ENCODE measurements at places on chromosomes 5 and 9.
A peak's percentile ranks its signal among the peaks of the same experiment; 100 is the strongest.

DNA sequence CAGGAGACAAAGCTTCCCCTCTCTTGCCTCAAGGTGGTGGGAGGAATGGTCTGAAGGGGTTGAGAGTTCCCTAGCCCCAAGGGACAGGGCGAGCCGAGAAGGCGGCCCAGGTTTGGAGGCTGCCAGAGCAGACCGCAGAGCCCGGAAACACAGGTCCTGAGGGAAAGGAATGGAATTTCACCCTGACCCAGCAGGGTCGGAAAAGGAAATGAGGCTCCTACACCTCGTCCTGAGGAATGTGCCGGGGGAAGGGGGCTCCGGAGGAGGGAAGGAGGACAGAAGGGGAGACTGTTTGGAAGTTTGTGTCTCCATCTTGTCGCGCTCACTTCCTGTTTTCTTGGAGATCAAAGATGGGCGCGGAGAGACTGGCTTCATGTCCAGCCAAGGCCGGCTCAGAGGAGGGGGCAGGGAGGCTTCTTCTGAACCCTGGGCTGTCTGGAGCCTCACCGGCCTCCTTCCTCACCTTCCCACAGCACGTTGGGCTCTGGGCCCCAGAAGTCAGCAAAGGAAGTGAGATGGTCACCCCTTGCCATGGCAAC lies 9.6 kb downstream of the ENG start:
- DNase-seq = no peak

DNA sequence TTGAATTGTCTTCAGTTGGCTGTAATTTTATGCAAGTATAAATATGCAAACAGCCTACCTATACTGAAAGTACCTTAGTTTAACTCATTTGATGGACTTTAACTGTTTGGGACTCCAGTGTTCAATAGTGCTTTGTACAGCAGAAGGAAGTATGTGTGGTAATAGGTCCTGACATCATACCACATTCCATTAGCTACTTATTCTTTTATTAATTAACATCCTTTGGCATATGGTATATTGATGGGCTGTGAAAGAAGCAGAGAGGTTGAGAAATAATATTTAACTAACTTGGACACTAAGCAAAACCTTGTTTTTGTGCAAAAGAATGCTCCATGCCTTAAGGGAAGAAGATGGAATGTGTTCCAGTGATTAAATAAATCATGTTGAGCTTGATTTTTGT lies 97.6 kb upstream of the SEMA6A start:
- DNase-seq = no peak

GRCh38 chr5:43008363-43009153 lies 31.6 kb downstream of the ANXA2R start:
- peak; percentile 86 for DNase-seq

- no peak for DNase-seq
These were observed 214.4 kb downstream of the EFNA5 start for GRCh38 chr5:107456281-107456715.

DNA sequence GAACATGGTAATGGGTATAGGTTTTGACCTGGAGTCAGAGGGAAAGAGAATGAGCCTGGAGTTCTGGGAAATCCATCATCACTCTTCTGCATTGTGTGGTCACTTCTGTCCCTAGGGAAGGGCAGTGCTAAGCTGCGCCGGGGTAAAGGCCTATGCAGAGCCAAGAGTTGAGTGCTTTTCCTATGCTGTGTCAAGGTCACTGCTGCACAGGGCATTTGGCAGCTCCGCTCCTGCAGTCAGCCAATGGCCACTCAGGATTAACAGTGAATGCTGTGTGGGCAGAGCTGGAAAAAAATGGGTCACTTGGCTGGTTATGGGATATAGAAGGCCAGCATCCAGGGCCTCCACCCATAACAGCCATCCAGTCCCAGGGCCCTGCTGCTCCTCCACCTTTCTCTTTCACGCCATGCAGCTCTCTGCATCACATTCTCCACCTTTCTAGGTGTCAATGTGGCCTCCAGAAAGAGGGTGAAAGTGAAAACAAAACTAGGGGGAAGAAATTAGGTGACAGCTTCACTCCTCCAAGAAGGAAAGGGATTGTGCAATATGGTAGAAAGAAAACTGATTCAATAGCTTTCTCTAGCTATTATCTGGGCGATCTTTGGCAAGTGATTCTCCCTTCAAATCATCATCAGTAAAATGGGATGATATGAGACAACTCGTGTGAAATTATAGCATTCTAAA lies 279.3 kb upstream of the ANKRD55 start:
- DNase-seq = no peak

- no peak for DNase-seq
These were observed 31.5 kb upstream of the ALDH1B1 start for GRCh38 chr9:38360839-38361472.

GRCh38 chr5:142175039-142175438 lies 66.5 kb downstream of the NDFIP1 start:
- DNase-seq = no peak

DNA sequence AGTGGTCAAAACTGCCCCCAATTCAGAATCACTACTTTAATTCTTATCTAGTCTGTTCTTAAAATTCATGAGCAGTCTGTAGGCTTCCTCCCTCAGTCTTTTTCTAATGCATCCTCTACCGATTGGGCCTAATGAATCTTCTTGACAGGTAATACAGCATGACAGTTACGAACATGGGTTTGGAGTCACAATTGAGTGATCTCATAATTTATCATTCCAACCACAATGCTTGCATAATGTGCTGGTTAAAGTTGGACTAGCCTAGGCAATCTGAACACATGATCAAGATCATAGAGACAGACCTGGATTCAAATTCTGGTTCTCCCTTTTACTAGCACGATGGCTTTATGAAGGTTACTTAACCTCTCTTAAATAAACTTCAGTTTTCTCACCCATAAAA lies 33.1 kb upstream of the SETD9 start:
- DNase-seq = no peak

- no peak for DNase-seq
These were observed 71.7 kb downstream of the ADAMTS2 start for GRCh38 chr5:179273441-179274145.

- no peak for DNase-seq
These were observed 91.7 kb downstream of the MACROH2A1 start for GRCh38 chr5:135307143-135307903.

DNA sequence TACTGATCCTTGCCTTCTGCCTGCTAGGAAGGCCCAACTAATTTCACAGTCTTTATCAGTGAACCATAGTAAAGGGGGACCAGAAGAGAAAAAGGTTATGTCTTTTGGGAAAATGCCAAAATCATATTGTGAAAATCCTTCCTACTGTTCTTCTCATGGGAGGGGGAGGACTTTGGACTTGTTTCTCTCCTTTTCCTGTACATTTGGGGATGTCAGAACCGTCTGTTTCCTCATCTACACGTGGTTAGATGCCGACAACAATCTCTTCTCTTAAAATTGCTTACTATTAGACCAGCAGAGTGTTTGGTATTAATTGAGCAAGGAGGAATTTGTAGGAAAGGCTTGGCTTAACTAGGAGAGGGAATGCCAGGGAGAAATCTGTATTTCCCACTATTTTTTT lies 77.2 kb downstream of the TMC1 start:
- no peak for DNase-seq

DNA sequence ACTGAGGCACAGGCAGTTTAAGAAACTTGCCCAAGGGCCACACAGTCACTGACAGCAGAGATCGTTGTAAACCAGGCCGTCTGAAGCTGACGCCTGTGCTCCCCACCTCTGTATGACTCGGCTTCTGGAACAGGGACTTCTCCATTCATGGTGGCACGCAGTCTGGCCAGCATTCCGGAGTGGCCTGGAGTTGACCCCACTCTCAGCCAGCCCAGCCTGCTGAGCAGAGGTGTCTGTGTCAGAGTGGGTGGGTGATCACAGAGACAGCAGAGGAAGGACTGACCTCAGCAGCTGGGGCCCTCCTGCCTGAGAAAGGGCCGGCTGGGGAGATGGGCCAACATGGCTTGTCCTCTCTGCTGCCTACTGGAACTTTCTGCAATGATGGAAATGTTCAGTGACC lies 12.6 kb downstream of the LRSAM1 start:
- no peak for DNase-seq

DNA sequence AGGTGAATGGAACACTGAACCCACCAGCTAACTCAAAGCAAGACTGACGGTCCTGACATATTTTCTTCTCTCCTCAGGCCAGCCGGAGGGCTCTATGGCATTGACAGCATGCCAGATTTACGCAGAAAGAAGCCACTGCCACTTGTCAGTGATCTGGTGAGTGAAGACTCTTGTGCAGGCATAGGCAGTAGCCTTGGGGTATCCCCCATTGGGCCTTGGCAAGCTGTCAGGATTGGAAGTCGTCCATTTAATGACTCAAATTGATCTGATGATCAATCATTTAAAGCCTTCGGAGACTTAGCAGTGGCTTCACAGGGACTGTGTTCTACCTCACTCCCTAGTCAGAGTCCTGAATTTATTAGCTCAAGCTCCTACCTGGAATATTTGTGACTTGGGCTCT lies 119.7 kb upstream of the RUSC2 start:
- no peak for DNase-seq

- no peak for DNase-seq
These were observed 350.5 kb downstream of the ZNF608 start for GRCh38 chr5:124395926-124396325.

DNA sequence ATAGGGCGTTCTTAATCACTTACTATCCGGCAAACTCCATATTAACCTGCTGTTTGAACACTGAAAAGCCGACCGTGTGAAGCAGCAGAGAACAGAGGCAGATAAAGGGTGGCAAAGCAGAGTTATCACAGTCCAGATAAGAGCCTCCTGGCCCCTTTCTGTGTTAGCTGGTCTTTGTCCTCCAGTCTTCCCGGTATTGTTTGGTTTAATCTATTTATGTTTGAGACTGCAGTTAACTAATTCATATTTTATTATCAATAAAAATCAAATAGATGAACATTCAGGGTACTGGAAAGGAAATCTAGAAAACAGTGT lies 6.0 kb upstream of the HTR4 start:
- DNase-seq = no peak

- no peak for DNase-seq
These were observed 286.4 kb upstream of the CDH12 start for GRCh38 chr5:23139338-23140171.

- no peak for DNase-seq
These were observed 334.4 kb upstream of the ACTBL2 start for GRCh38 chr5:57817001-57817453.

DNA sequence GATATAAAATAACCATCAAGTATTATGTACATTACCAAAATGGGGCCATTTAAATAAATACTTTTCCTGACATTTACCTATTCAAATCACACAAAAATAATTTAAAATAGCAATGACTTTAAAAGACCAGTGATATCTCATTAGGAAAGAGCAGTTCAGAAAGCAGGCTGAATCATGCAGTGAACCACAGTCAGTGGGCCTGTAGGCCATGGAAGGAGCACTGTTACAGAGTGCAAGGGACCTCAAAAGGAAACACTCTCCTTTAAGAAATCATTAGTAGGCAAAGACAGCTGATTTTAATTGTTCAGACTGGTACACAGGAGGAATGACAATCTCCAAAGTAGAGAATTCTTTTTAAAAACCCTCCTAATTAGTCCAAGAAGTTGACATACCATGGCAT lies 283.5 kb upstream of the EFNA5 start:
- DNase-seq = no peak

DNA sequence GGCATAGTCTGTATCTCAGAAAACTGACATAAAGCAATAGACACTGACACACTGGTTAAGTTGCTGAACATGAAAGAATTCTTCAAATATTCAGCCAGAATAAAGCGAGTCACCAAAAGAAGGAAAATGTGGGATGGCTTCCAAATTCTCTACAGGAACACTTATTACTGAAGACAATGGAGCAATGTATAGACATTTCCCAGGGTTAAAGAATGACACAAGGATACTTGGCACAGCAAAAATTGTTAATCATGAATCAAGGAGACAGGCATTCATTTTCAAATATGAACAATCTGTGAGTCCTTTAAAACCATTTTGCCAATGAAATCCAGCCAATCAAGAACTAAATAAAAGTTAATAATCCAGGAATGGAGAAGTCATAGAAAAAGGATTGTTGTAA lies 92.5 kb downstream of the MTX3 start:
- no peak for DNase-seq

- DNase-seq = no peak
These were observed 56.8 kb downstream of the MTREX start for GRCh38 chr5:55364537-55365055.

DNA sequence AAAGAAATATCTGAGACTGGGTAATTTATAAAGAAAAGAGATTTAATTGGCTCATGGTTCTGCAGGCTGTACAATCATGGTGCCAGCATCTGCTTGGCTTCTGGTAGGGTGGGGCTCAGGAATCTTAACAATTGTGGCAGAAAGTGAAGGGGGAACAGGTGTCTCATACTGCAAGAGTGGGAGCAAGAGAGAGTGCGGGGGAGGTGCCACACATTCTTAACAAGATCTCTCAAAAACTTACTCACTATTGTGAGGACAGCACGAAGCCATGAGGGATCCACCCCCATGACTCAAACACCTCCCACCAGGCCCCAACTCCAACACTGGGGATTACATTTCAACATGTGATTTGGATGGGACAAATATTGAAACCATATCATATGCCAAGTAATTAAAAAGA lies 70.1 kb upstream of the PANK3 start:
- no peak for DNase-seq

DNA sequence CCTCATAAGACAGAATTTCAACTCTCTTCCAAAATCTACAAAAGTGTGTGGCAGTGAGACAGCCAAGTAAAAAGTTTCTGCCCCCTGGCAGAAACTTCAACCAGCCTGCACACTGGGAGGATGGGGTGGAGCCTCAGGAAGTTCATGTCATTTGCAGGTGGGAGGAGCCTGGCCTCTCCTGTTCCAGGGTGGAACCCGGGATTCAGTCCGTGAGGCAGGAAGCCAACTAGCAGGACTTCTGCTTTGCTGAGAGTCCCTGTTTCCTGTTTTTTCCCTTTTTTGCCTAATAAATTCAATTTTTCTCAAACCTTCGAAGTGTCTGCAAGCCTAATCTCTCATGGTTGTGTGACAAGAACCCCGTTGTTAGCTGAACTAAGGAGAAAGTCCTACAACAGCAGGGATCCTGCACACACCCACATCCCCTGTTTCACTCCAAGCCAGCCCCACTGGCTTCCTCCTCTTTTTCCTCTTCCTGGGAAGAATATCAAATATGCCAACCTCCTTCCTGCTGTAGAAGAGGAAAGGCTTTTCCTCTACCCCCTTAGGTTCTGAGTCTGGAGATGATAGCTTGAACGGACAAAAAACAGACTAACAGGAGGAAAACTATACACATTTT lies 69.3 kb downstream of the ALDH7A1 start:
- no peak for DNase-seq

- no peak for DNase-seq
These were observed 140.1 kb downstream of the FGF1 start for GRCh38 chr5:142545650-142546322.

DNA sequence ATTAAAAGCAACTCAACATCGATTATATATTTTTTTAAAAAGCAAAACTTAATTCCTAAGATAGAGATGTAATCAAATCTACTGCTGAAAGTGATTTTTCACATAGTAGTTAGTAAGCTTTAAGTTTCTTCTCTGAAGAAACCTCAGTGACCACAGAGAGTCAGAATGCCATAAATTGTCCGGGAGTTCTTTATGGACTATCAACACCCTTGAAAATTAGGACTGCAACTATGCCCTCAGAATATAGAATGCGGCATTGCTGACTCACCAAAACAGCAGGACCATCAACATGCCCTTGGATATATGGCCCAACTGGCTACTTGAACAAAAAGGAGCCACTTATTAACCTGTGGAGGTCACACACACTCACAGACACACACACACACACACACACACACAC lies 228.9 kb upstream of the SNX2 start:
- DNase-seq = no peak

Measured in activated T-helper 1 cell treated with anti-CD3 and anti-CD28 coated beads, Interleukin-12 subunit alpha, Interleukin-12 subunit beta, Interleukin-2, Interleukin-4 antibody, amounts not matched to agents 30 ng/mL and 10 ng/mL and 1 ng/mL, durations not matched to agents 14 hours and 24 hours and 36 hours (primary cell).